ENCODE measurements at places on chromosomes 7 and 10.

DNA sequence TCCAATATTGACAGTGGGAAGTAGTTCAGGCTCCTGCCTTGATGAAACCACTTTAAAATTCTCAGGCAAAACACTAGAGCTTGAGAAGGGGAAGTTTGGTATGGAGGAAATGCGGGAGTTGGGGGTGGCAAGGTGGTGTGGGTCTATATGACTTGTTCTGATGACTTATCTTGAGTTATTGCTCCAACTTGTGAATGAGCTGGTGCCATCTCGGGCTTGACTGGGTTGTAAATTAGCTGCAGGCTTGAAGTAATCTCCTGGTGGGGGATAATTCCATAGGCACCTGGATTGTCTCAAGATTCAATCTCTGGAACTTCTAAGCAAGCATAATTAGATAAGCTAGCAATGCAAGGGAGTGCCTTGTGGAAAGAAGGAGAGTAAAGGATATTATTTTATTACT is 29.0 kb downstream of the MRPL32 start:
- DNase-seq: no peak

- DNase-seq: peak; percentile 92
These were observed 36.7 kb upstream of the KCTD7 start for GRCh38 chr7:66591799-66592596.

DNA sequence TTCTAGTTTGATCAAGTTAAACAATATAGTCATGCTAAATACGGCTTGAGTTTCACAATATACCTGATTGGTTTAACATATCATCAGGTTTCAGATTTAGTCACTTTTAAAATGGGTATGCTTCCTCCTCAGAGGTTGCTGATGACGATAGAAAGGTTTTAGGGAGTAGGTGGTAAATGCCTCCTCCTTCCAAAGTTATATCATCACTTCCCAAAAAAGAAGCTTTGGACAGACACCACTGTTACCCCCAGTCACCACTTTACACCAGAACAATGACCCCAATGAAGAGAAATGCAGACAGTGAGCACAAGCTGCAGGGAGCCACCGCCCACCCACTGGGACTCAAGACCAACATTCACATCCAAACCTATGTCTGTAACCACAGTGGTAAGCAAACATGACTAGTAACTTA is 244.6 kb downstream of the SORCS1 start:
- no peak for DNase-seq

DNA sequence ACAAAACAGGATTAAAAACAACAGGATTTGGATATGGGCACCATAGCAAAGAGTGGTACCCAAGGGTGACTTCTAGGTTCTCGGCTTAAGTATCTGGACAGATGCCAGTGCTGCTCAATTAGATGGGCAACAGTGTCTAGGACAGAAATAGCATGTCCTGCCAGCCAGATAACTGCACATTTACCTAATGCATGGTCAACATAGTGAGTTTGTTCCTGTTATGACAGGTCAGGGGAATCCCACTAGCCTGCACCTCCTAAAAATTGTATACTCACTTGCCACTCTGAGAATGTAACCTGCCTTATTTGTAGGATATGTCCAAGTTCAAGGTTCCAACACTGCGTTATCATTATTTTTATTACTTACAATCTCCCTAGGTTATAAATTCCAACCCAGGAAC is 471.7 kb downstream of the GRM8 start:
- no peak for DNase-seq

DNA sequence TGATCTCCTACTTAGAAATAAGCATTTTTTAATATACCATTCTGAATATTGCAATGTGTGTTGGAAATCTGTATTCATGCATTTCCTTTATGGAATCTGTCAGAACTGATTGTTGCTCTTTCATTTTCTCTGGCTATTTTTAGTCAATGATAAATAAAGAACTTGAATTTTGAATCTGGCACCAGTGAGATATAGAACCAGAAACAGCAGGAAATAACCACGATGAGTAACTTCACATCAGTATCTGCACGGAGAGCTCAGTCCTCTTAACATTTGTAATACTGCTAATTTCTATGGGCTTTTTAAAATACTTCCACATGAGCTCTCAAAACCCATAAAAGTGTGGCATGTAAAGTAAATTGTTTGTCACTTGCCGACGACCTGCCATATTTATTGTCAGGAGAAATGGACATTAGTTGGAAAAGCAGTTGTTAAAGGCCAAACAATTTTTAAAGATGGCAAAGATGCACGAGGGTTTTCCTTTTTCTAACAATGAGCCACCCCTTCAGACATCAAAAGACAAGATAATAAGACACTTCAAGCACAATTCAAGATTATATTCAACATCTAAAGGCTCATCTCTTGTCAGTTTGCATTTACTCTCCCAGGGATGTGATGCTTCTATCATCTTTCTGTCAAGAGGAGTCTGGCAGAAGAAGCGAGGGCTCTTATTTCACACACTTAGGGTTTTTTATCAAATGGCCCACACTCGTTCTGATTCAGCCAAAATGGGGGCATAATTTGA is 118.3 kb downstream of the POU6F2 start:
- DNase-seq: no peak

DNA sequence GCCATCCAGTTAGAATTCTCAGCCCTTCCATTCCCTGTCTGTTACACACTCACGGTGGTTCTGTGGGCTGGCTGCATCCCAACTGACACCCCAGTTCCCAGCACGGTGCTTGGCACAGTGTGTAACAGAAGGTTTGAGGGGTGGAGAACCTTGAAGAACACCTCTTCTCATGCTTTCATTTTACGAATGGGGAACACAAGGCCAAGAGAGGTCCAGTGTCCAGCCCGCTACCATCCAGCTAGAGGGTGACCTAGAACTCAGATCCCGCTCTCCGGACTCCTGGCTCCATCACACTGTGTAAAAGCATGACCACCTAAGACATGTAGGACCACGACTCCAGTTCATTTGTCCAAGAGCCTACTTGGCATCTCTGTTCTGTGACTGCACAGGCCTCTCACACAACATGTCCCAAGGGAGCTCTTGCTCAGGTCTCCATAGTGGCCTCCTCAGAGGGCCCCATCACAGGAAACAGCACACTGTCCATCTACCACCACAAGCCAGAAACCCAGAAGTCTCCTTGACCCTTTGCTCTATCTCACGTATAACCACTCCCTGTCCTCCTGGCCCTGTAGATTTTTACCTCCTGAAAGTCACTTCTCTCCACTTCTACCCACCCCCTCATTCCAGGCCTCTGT is 2.8 kb upstream of the CDH23 start:
- DNase-seq: no peak

DNA sequence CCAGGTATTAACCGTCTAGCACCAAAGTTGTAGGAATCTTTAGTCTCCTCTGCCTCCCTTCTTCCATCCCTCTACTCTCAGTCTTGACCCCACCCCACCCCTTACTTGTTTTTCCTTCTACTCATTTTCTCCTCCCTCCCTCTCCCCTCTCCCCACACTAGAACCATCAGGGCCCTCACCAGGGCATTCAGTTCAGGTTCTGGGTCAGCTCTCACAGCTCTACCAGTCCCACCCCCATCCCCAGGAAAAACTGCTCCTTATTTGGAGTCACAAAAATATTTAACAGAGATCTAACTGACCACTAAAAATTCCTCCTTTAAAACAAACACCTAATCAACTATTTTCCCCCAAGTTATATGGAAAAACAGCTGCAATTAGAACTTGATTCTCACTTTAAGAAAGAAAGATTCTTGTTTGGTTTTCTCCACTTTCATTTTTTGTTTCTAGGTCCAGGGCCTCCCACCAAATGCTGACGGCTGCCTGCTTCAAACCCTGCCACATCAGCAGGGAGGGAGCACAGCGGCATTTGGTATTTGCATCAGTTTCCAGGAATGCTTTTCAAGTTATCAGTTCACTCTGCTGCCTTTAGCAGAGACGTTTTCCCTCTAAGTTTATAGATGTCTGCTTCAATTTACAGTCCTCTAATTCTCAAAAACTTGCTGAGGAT is 2.8 kb upstream of the COL1A2 start:
- DNase-seq: no peak

DNA sequence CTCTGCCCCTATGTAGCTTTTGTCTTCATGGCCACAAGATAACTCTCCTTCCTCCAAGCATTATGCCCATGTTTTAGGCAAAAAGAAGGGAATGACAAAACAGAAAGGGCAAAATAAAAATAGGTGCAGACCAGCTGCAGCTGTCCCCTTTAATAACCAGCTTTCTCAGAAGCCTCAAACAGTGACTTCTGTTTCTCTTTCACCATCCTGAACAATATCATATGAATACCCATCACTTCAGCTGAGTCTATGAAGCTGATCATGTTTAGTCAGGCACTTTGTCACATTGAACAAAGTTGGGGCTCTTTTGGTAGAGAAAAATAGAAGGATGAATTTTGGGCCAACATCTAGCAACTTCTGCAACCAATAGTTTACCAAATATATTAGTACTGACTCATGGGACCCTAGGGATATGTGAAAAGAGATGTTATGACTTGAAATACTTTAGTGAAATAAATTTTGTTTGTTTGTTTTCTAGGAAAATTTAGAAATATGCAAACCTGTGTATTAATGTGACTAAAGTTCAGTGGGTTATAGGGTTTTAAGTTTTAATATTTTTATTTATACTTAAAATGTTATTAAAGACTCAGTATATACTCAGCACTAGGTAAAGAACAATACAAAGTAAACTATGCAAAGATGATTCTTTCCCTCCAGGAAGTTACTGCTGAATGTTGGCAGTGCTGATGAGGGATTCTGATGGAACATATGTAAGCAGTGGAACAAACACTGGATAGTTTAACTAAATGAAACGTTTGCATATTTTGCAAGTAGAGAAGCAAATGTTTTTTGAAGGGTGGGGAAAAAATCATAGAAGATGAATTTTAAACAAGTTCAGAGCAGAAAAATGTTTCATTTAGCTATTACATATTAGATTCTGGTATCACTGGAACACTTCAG is 133.7 kb downstream of the FOXP2 start:
- DNase-seq: no peak

GRCh38 chr10:83538047-83538446 is 601.3 kb upstream of the GHITM start:
- no peak for DNase-seq

GRCh38 chr10:17209881-17210280 is 8.4 kb upstream of the TRDMT1 start:
- no peak for DNase-seq

- DNase-seq: no peak
These were observed 31.7 kb downstream of the PSPH start for GRCh38 chr7:56019501-56019900.

GRCh38 chr7:54705436-54705835 is 53.6 kb downstream of the SEC61G start:
- no peak for DNase-seq

- DNase-seq: no peak
These were observed 68.6 kb downstream of the MMRN2 start for GRCh38 chr10:86888585-86889381.

GRCh38 chr7:111660478-111660877 is 98.2 kb upstream of the IMMP2L start:
- DNase-seq: no peak

DNA sequence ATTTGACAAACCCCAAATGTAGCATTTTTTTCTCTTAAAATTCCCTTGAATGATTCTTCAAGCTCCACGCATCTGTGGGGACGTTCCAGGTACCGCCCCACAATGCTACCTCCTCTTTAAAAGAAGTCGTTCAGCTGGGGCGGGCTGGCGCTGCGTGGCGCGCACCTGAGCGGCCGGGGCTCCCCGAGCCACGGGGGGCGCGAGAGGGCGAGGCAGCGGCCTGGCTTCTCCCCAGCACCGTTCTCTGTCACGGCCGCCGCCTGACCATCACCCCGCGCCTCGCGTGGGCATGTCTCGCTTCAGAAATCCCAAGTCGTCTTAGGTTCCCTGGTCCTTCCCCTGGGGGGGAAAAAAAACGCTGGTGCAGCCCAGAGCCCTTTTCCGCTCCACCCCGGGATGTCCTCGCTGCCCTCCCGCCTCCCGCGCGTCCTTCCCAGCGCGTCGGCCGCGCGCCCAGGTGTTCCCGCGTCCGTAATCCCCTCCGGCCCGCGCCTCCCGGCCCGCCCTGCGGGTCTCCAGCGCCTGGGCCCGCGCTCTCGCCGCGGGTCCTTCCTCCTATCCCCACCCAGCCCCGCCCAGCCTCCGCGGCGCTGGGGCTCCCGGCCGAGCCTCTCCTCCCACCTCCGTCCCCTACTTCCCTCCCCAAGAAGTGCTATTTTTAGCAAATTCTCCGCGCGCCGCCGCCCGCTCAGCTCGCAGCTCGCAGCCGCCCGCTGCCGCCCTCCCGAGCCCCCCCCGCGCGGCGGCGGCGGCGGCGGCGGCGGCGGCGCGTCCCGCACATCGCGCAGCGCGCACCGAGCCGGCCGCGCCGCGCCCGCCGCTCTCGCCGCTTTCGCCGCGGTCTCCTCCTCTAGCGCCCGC is 58.7 kb upstream of the PRPS1L1 start:
- no peak for DNase-seq

- DNase-seq: no peak
These were observed 314.1 kb downstream of the THSD7A start for GRCh38 chr7:11517853-11518252.

- no peak for DNase-seq
These were observed 9.4 kb downstream of the HACD1 start for GRCh38 chr10:17607603-17608332.

GRCh38 chr7:80819503-80819902 is 99.3 kb downstream of the SEMA3C start:
- DNase-seq: no peak

GRCh38 chr7:33937871-33938270 is 32.5 kb downstream of the BMPER start:
- DNase-seq: no peak

DNA sequence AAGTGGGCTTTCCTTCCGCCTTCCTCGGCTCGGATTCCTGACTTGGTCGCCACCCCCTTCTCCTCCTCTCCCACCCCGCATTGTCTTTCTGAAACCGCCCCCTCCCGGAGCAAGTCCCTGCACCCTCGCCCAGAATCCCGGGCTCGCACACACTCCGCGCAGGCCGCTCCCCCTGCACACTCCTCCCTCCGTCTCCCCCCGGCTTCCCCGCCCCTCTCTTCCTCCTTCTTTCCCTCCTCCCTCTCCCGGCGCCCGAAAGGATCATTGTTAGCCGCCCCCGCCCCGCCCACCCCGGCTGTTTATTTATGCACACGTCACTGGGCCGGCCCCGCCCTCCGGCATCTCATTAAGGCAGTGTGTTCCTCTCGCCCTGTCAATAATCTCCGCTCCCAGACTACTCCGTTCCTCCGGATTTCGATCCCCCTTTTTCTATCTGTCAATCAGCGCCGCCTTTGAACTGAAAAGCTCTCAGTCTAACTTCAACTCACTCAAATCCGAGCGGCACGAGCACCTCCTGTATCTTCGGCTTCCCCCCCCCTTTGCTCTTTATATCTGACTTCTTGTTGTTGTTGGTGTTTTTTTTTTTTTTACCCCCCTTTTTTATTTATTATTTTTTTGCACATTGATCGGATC is at the start of gene TCF7L2:
TSS of gene TCF7L2 (plus strand) at position 373 of the 633 bp plus-strand sequence. CDS start 510 bp downstream, outside the sequence.
- DNase-seq: peak; percentile 94

GRCh38 chr7:4201566-4201965 is 480.5 kb upstream of the FOXK1 start:
- DNase-seq: no peak

GRCh38 chr7:122887198-122887597 is 938 bp upstream of the CADPS2 start:
- DNase-seq: no peak

- no peak for DNase-seq
These were observed 159.4 kb upstream of the SEMA3A start for GRCh38 chr7:84354030-84354429.
